LHCN-M2 (cell line): ENCODE measurements at places on chromosomes 2 and 18. TPM values are rescaled to one million over a fixed set of nuclear protein-coding genes. Genes with fewer than 3 reads are reported as not detected.

Gene SLC9A4
- total RNA-seq, result 0.06 TPM in 2 replicates

Gene GNAL
- total RNA-seq, result 0.17 and 0.58 TPM in 2 replicates

Gene SPP2
- not detected in 2 replicates for total RNA-seq

Gene ERMN
- total RNA-seq, result 0.06 TPM in 1 of 2 replicates, not detected in the other

Gene EML6
- 0.32 and 0.34 TPM in 2 replicates for total RNA-seq

Gene EGR4
- total RNA-seq, result not detected in 2 replicates

Gene LRP2
- not detected in 2 replicates for total RNA-seq

Gene IL1A
- total RNA-seq, result not detected in 2 replicates

Gene SERPINB2
- total RNA-seq, result 0.80 and 1.0 TPM in 2 replicates

Gene SH3RF3
- total RNA-seq, result 6.6 and 7.4 TPM in 2 replicates

Gene LYPD1
- not detected in 2 replicates for total RNA-seq

Gene CYP26B1
- 2.1 and 2.3 TPM in 2 replicates for total RNA-seq

Gene TMEM200C
- not detected in 2 replicates for total RNA-seq

Gene G6PC2
- total RNA-seq, result not detected in 2 replicates

Gene MAB21L4
- total RNA-seq, result not detected in 2 replicates

Gene C2orf92
- total RNA-seq, result 0.80 and 0.83 TPM in 2 replicates

Gene MRPL33
- total RNA-seq, result 84.1 and 85.9 TPM in 2 replicates

Gene C2orf72
- total RNA-seq, result 0.06 and 0.13 TPM in 2 replicates

Gene AQP4
- total RNA-seq, result not detected in 2 replicates

Gene DOK1
- total RNA-seq, result 25.1 and 33.5 TPM in 2 replicates

Gene SPDYA
- total RNA-seq, result 0.63 and 1.1 TPM in 2 replicates

Gene ABCG5
- not detected in 2 replicates for total RNA-seq

Gene RIF1
- 37.4 and 45.1 TPM in 2 replicates for total RNA-seq

Gene RND3
- total RNA-seq, result 96.0 and 133 TPM in 2 replicates

Gene FLACC1
- total RNA-seq, result 1.3 and 3.7 TPM in 2 replicates

Gene IFIH1
- total RNA-seq, result 2.6 and 5.6 TPM in 2 replicates

Gene CYP27C1
- total RNA-seq, result 0.32 and 0.63 TPM in 2 replicates

Gene RAMP1
- total RNA-seq, result 13.5 and 14.2 TPM in 2 replicates

Gene HOXD13
- not detected in 2 replicates for total RNA-seq

Gene TEX44
- total RNA-seq, result not detected in 2 replicates

Gene POTEC
- not detected in 2 replicates for total RNA-seq

Gene CNOT11
- 46.9 and 53.1 TPM in 2 replicates for total RNA-seq

Gene FIGN
- 3.7 and 5.4 TPM in 2 replicates for total RNA-seq

Gene GPR45
- not detected in 2 replicates for total RNA-seq

Gene MOGAT1
- total RNA-seq, result not detected in 2 replicates

Gene CCNT2
- total RNA-seq, result 16.7 and 21.9 TPM in 2 replicates

Gene GEN1
- 25.4 and 30.8 TPM in 2 replicates for total RNA-seq

Gene C1QL2
- total RNA-seq, result not detected in 2 replicates

Gene HK2
- 8.5 and 9.8 TPM in 2 replicates for total RNA-seq

Gene SERPINB12
- 0.29 TPM in 1 of 2 replicates, not detected in the other for total RNA-seq

Gene ANKAR
- 4.5 and 4.6 TPM in 2 replicates for total RNA-seq

Gene ABCB11
- not detected in 2 replicates for total RNA-seq

Gene CTAGE1
- not detected in 2 replicates for total RNA-seq

Gene AQP12A
- total RNA-seq, result not detected in 2 replicates

Gene TACR1
- total RNA-seq, result not detected in 2 replicates

Gene DSG4
- not detected in 2 replicates for total RNA-seq

Gene SLC19A3
- total RNA-seq, result 0.17 and 0.26 TPM in 2 replicates

Gene TRIB2
- 15.6 and 15.8 TPM in 2 replicates for total RNA-seq

Gene SPIRE1
- total RNA-seq, result 21.6 and 26.0 TPM in 2 replicates

Gene KCNF1
- total RNA-seq, result 0.19 and 0.29 TPM in 2 replicates

Gene SPATA3
- total RNA-seq, result not detected in 2 replicates

Gene DUSP19
- 2.8 and 3.5 TPM in 2 replicates for total RNA-seq

Gene CDKL4
- total RNA-seq, result 0.19 TPM in 1 of 2 replicates, not detected in the other

Gene TRPM8
- total RNA-seq, result 0.80 and 0.90 TPM in 2 replicates

Gene ALLC
- total RNA-seq, result not detected in 2 replicates

Gene M1AP
- total RNA-seq, result 0.06 TPM in 1 of 2 replicates, not detected in the other

Gene NTSR2
- total RNA-seq, result not detected in 2 replicates

Gene HMSD
- not detected in 2 replicates for total RNA-seq
